ENCODE measurements at places on chromosomes 13 and 19. TPM values are rescaled to one million over a fixed set of nuclear protein-coding genes. Genes with fewer than 3 reads are reported as not detected.
A peak's percentile ranks its signal among the peaks of the same experiment; 100 is the strongest.

- H3K36me3 ChIP-seq, result no peaks in the 10 kb centered on the region
- no peaks in the 10 kb centered on the region for H3K27me3 ChIP-seq
- H3K4me3 ChIP-seq, result no peak overlapping the region
- DNase-seq, result no peak
- H3K27ac ChIP-seq, result no peak overlapping the region
Measured at GRCh38 chr13:38419312-38419873, 69.7 kb downstream of the UFM1 start.

DNA sequence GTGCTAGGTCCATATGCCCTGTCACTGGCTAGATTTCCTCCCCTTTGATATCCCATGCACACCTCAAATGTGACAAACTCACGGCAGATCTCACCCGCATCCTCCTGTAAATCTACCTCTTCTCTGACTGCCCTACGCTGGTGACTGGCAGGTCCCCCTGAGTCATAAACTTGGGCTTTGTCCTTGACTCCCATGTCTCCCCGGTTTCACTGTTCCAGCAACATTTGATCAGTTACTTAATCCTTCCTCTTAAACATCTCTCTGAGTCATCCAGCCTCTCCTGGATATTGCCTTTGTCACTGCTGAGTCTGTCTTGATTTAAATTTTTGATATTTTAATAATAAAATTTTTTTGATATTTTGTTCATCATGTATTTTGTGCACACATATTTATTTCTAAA, 26.5 kb downstream of the FAM216B start:
- H3K27ac ChIP-seq, result no peak overlapping the region

- no peak overlapping the region for H3K4me3 ChIP-seq
- H3K27ac ChIP-seq, result peak overlapping the region; percentile 40
- peaks cover 92% of the 10 kb centered on the region for H3K4me1 ChIP-seq
- DNase-seq, result no peak
- H3K36me3 ChIP-seq, result no peaks in the 10 kb centered on the region
- H3K27me3 ChIP-seq, result no peaks in the 10 kb centered on the region
Measured at GRCh38 chr19:16585808-16586476, 13.7 kb upstream of the SLC35E1 start.

DNA sequence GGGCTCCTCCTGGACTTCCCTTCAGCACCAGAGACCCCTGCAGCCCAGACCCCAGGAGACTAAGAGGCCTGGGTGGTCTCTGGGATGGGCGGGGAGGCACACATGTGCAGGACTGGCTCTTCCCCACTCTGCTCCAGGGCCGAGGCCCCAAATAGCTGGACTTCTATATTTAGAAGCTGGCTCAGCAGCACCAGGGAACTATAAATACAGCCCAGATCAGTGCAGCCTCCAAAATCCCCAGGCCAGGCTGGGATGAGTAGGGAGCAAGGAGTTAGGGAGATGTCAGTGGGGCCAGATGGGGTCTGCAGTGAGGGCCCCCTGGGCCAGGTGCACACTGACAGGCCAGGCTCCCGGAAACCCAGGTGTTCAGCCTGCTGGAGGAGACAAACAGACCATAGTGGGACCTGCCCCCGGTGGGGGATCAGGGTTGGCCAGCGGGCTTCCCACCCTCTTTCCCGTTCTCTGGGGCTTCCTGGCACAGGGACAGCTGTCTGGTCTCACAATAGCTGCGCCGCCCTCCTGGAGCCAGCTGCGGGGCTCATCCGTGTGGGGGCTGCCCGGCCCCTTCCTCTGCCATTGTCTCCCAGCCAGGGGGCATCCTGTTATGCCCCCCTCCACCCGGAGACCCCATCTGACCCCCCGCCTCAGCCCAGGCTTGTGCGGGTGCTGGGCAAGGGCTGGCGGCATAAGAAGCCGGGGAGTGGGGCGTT, 5.5 kb upstream of the ADGRE5 start:
- H3K4me1 ChIP-seq, result peaks cover 17% of the 10 kb centered on the region
- H3K27me3 ChIP-seq, result no peaks in the 10 kb centered on the region
- H3K27ac ChIP-seq, result peak overlapping the region; percentile 84
- no peak overlapping the region for H3K4me3 ChIP-seq

- no peak for DNase-seq
- no peak overlapping the region for H3K27ac ChIP-seq
- H3K27me3 ChIP-seq, result no peaks in the 10 kb centered on the region
- no peaks in the 10 kb centered on the region for H3K4me1 ChIP-seq
Measured at GRCh38 chr13:99261059-99261458, 2.9 kb upstream of the GPR18 start.

GRCh38 chr19:42508892-42509444, 19.3 kb downstream of the CEACAM1 start:
- H3K27me3 ChIP-seq, result no peaks in the 10 kb centered on the region
- no peaks in the 10 kb centered on the region for H3K4me1 ChIP-seq
- H3K27ac ChIP-seq, result no peak overlapping the region
- no peak overlapping the region for H3K4me3 ChIP-seq
- no peaks in the 10 kb centered on the region for H3K36me3 ChIP-seq
- DNase-seq, result no peak

DNA sequence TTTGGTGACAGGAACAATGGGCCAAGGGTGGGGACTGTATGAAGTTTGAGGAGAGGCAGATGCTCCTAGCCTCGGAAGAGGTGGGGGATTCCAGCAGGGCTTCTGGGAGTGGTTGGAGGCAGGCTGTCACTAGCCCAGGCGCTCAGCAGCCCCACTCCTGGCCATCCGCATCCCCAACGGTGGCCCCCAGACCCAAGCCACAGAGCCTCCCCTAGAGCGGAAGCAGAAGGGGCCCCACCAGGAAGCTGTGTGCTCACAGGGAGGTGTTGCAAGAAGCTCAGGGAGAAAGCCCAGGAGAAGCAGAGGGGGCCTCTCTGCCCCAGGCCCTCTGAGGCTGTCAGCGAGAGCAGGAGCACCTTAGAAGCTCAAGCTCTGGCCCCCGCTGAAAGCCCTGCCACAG, 8.3 kb downstream of the PRAM1 start:
- H3K36me3 ChIP-seq, result no peaks in the 10 kb centered on the region
- H3K4me1 ChIP-seq, result peaks cover 7% of the 10 kb centered on the region
- H3K27me3 ChIP-seq, result no peaks in the 10 kb centered on the region
- no peak overlapping the region for H3K4me3 ChIP-seq
- DNase-seq, result no peak

DNA sequence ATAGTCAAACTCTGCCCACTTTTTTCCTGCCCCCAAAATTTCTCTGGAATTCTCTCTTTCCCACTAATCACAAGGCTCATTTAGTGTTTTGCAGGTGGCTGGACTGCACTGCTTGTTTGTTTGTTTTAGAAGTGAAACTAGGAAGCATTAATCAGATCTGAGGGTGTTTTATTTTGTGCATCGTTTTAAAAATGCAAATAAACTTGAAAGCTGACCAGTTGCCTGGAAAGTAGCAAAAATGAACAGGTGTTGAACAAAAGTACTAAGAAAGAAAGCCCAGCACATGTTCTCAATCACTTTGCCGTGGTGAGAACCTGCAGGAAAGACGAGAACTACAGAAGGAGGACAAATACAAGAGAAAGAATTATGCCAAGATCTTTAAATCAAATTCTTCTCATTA, 365.5 kb downstream of the PCDH9 start:
- no peak overlapping the region for H3K4me3 ChIP-seq
- no peaks in the 10 kb centered on the region for H3K4me1 ChIP-seq
- no peaks in the 10 kb centered on the region for H3K27me3 ChIP-seq
- no peak overlapping the region for H3K27ac ChIP-seq

GRCh38 chr13:114151031-114151430, 18.6 kb upstream of the RASA3 start:
- H3K4me1 ChIP-seq, result no peaks in the 10 kb centered on the region
- no peaks in the 10 kb centered on the region for H3K27me3 ChIP-seq
- no peaks in the 10 kb centered on the region for H3K36me3 ChIP-seq
- H3K4me3 ChIP-seq, result no peak overlapping the region
- DNase-seq, result no peak

GRCh38 chr13:37348916-37349643, 243.6 kb upstream of the CSNK1A1L start:
- no peaks in the 10 kb centered on the region for H3K36me3 ChIP-seq
- H3K27me3 ChIP-seq, result no peaks in the 10 kb centered on the region
- no peak for DNase-seq

DNA sequence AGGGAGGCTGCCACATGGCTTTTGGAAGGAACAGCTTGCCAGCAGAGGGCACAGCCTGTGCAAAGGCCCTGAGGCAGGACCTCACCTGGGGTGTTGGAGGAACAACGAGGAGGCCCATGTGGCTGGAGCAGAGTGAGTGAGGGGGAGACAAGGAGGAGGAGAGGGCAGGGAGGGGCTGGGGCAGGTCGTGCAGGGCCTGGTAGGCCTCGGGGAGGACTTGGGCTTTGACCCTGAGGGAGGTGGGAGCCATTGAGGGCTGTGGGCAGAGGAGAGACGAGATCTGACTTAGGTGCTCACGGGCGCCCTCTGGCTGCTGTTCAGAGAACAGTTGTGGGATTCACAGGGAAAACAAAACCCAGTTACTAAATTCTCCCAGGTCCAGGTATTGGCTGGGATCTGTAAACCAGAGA, 25.2 kb downstream of the ZNRF4 start:
- no peak overlapping the region for H3K27ac ChIP-seq
- H3K4me3 ChIP-seq, result no peak overlapping the region
- H3K4me1 ChIP-seq, result peaks cover 19% of the 10 kb centered on the region
- H3K36me3 ChIP-seq, result no peaks in the 10 kb centered on the region
- no peak for DNase-seq

DNA sequence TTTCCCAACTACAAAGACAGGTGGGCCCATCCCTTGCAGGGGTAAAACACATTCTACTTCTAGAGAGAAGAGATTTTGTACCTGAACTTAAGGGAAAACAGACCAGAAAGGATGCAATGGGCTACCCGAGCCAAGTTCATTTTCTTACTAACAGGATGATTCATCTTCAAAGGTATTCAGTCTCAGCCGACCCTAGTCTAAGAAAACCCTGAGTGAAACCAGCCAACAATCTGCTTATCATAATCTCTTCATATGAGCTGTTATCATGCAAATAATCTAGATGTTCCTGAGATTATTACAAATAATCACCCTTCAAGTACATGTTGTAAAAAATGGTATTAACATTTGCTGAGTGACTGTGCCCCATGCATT, 15.6 kb downstream of the PABPC3 start:
- H3K36me3 ChIP-seq, result no peaks in the 10 kb centered on the region
- no peaks in the 10 kb centered on the region for H3K27me3 ChIP-seq
- no peak for DNase-seq
- H3K27ac ChIP-seq, result no peak overlapping the region

- peaks cover 15% of the 10 kb centered on the region for H3K4me1 ChIP-seq
- no peaks in the 10 kb centered on the region for H3K36me3 ChIP-seq
Measured at GRCh38 chr13:40777166-40777808, 6.3 kb upstream of the MRPS31 start.

GRCh38 chr19:10333758-10334587, 644 bp upstream of the RAVER1 start:
- H3K4me3 ChIP-seq, result peak overlapping the region; percentile 97
- H3K36me3 ChIP-seq, result peaks cover 9% of the 10 kb centered on the region
- DNase-seq, result no peak
- H3K27ac ChIP-seq, result peak overlapping the region; percentile 81
- H3K4me1 ChIP-seq, result peaks cover 14% of the 10 kb centered on the region

GRCh38 chr13:101695870-101696516, 243.5 kb downstream of the ITGBL1 start:
- H3K27ac ChIP-seq, result no peak overlapping the region
- no peaks in the 10 kb centered on the region for H3K36me3 ChIP-seq
- DNase-seq, result no peak
- H3K4me3 ChIP-seq, result no peak overlapping the region
- H3K4me1 ChIP-seq, result no peaks in the 10 kb centered on the region

- H3K27ac ChIP-seq, result no peak overlapping the region
- H3K27me3 ChIP-seq, result peaks cover 12% of the 10 kb centered on the region
- DNase-seq, result no peak
- no peaks in the 10 kb centered on the region for H3K36me3 ChIP-seq
- no peaks in the 10 kb centered on the region for H3K4me1 ChIP-seq
- no peak overlapping the region for H3K4me3 ChIP-seq
Measured at GRCh38 chr13:34179481-34179880, 361.5 kb downstream of the RFC3 start.

DNA sequence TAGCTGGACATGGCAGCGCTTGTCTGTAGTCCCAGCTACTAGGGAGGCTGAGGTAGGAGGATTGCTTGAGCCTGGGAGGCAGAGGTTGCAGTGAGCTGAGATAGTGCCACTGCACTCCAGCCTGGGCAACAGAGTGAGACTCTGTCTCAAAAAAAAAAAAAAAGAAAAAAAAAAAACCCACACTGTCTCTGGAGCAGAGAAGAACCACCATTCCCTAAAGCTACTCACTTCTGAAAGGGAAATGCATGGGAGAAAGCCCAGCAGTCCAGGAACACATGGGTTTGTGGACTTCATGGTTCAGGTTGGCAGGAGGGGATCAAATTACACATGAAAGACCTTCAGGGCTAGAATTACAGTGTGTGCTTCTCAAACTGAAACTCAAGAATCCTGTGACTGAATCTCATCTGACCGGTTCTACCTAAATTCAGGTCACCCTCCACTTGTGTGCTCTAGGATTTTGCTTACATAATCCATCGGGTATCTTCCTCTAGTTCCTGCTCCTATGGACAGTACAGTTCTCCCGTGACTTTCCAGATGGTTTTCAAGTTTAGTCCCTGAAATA, 30.2 kb upstream of the CPB2 start:
- H3K4me1 ChIP-seq, result no peaks in the 10 kb centered on the region
- H3K36me3 ChIP-seq, result no peaks in the 10 kb centered on the region
- H3K27me3 ChIP-seq, result peaks cover 20% of the 10 kb centered on the region
- H3K27ac ChIP-seq, result no peak overlapping the region
- DNase-seq, result no peak

DNA sequence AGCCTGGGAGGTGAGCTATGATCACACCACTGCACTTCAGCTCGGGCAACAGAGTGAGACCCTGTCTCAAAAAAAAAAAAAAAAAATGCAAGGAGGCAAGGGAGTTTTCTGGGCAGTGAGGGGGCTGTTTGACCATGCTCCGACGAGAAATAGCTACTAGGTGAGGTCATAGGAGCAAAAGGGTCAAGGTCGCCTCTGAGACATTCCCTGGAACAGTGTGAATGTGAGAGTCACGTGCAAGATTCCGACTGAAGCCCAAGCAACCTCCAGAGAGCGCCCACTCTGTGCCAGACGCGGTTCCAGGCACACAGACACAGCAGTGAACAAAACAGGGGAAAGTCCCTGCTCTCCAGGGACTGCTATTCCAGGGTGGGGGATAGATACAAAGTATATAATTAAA, 2.5 kb downstream of the ZNRF4 start:
- peaks cover 15% of the 10 kb centered on the region for H3K27me3 ChIP-seq
- no peak for DNase-seq
- no peaks in the 10 kb centered on the region for H3K36me3 ChIP-seq
- H3K27ac ChIP-seq, result no peak overlapping the region
- H3K4me1 ChIP-seq, result no peaks in the 10 kb centered on the region

Gene C19orf67
- total RNA-seq, result not detected

Gene PSPC1
- 73.4 TPM for total RNA-seq

Gene STARD13
- 3.3 TPM for total RNA-seq

Gene CILP2
- under 0.01 TPM for total RNA-seq

Gene ZNF793
- total RNA-seq, result 2.4 TPM

Gene TMPRSS9
- not detected for total RNA-seq

Gene NLRP11
- not detected for total RNA-seq

Gene HS6ST3
- total RNA-seq, result 0.04 TPM

Gene FPR1
- total RNA-seq, result 6.2 TPM

Gene IL12RB1
- 1.1 TPM for total RNA-seq

All from esophagus squamous epithelium (tissue), 5 donors.